ENCODE measurements at places on chromosomes 4 and X. TPM values are rescaled to one million over a fixed set of nuclear protein-coding genes. Genes with fewer than 3 reads are reported as not detected.

The MSANTD1 gene
- polyA plus RNA-seq = 0.18 TPM

- no peak overlapping the region for H3K27ac ChIP-seq
- H3K27me3 ChIP-seq = no peaks in the 10 kb centered on the region
- no peak overlapping the region for H3K4me3 ChIP-seq
- H3K4me1 ChIP-seq = no peaks in the 10 kb centered on the region
- no peaks in the 10 kb centered on the region for H3K36me3 ChIP-seq
Observed at GRCh38 chr4:36260731-36261130, 16.4 kb upstream of the ARAP2 start.

DNA sequence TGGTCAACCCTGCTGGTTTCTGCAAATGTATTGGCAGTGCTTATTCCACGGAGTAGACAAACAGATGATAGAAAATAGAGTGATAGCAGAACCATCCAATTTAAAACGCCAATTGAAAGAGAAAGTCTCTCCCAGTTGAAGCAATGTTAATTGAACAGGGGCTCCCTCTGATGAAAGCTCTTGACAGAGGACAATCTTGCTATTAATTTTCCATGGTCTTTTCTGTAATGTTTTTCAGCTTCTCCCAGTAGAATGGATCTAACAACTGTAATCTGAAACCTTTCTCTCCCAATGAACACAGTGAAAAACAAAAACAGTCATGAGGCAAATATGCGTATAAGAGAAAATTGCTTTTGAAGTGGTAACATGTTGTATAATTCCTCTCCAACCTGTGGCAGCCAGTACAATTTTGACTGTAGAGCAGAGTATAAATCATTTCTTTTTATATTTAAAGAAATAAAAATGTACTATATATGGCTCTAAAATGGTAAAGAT lies 225.1 kb upstream of the GALNTL6 start:
- H3K36me3 ChIP-seq = no peaks in the 10 kb centered on the region
- no peak overlapping the region for H3K4me3 ChIP-seq
- H3K27me3 ChIP-seq = no peaks in the 10 kb centered on the region
- no peaks in the 10 kb centered on the region for H3K4me1 ChIP-seq
- no peak overlapping the region for H3K27ac ChIP-seq

The DGKK gene
- not detected for polyA plus RNA-seq

DNA sequence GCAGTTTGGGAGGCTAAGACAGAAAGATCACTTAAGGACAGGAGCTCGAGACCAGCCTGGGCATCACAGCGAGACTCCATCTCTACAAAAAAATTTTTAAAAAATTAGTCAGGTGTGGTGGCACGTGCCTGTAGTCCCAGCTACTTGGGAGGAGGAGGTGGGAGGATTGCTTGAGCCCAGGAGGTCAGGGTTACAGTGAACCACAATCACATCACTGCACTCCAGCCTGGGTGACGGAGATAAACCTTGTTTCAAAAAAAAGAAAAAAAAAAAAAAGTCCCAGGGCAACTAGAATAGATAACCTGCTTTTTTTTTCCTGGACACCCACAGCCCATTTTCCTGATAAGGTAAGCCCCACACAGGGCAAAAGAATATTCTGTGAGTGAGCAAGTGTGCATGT lies 96.3 kb downstream of the C4orf51 start:
- H3K4me1 ChIP-seq = peaks cover 13% of the 10 kb centered on the region
- H3K27me3 ChIP-seq = no peaks in the 10 kb centered on the region
- peaks cover 6% of the 10 kb centered on the region for H3K36me3 ChIP-seq
- no peak overlapping the region for H3K4me3 ChIP-seq
- DNase-seq = no peak
- H3K27ac ChIP-seq = no peak overlapping the region

The ASB12 gene
- 0.14 TPM for polyA plus RNA-seq

DNA sequence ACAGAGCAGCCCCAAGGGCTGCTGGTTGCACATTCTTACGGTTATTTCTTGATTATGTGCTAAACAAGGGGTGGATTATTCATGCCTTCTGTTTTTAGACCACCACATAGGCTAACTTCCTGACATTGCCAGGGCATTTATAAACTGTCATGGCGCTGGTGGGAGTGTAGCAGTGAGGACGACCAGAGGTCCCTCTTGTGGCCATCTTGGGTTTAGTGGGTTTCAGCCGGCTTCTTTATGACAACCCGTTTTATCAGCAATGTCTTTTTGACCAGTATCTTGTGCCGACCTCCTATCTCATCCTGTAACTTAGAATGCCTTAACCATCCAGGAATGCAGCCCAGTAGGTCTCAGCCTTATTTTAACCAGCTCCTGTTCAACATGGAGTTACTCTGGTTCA lies 212.4 kb upstream of the GRID2 start:
- H3K27me3 ChIP-seq = no peaks in the 10 kb centered on the region
- no peak for DNase-seq
- no peak overlapping the region for H3K4me3 ChIP-seq
- no peaks in the 10 kb centered on the region for H3K4me1 ChIP-seq

GRCh38 chr4:186586205-186586604 lies 30.8 kb upstream of the MTNR1A start:
- no peaks in the 10 kb centered on the region for H3K36me3 ChIP-seq
- H3K27me3 ChIP-seq = no peaks in the 10 kb centered on the region
- no peak for DNase-seq
- H3K27ac ChIP-seq = no peak overlapping the region

GRCh38 chr4:63831590-63832155 lies 577.6 kb downstream of the TECRL start:
- H3K4me1 ChIP-seq = no peaks in the 10 kb centered on the region
- no peaks in the 10 kb centered on the region for H3K27me3 ChIP-seq
- no peak overlapping the region for H3K27ac ChIP-seq

- H3K27me3 ChIP-seq = no peaks in the 10 kb centered on the region
- no peak overlapping the region for H3K27ac ChIP-seq
- H3K36me3 ChIP-seq = no peaks in the 10 kb centered on the region
Observed at GRCh38 chr4:65416891-65417290, 253.4 kb downstream of the EPHA5 start.

- H3K4me3 ChIP-seq = no peak overlapping the region
- H3K27me3 ChIP-seq = no peaks in the 10 kb centered on the region
- peaks cover 2% of the 10 kb centered on the region for H3K36me3 ChIP-seq
- H3K27ac ChIP-seq = no peak overlapping the region
- H3K4me1 ChIP-seq = peaks cover 5% of the 10 kb centered on the region
Observed at GRCh38 chrX:119240356-119240755, 4.3 kb downstream of the PGRMC1 start.

GRCh38 chrX:12903646-12904045 lies 2.8 kb upstream of the TLR8 start:
- H3K4me3 ChIP-seq = no peak overlapping the region
- no peaks in the 10 kb centered on the region for H3K4me1 ChIP-seq
- no peaks in the 10 kb centered on the region for H3K27me3 ChIP-seq
- no peak overlapping the region for H3K27ac ChIP-seq

The NUDT11 gene
- polyA plus RNA-seq = 4.3 TPM

GRCh38 chr4:145694929-145695328 lies 15.0 kb downstream of the C4orf51 start:
- no peaks in the 10 kb centered on the region for H3K4me1 ChIP-seq
- H3K36me3 ChIP-seq = no peaks in the 10 kb centered on the region
- H3K27ac ChIP-seq = no peak overlapping the region
- DNase-seq = no peak
- H3K4me3 ChIP-seq = no peak overlapping the region

GRCh38 chr4:61129971-61130370 lies 70.2 kb upstream of the ADGRL3 start:
- no peaks in the 10 kb centered on the region for H3K27me3 ChIP-seq
- H3K4me1 ChIP-seq = no peaks in the 10 kb centered on the region
- H3K27ac ChIP-seq = no peak overlapping the region
- no peak overlapping the region for H3K4me3 ChIP-seq
- no peak for DNase-seq

GRCh38 chr4:159256037-159256436 lies 153.2 kb downstream of the RAPGEF2 start:
- no peak overlapping the region for H3K27ac ChIP-seq
- DNase-seq = no peak
- no peaks in the 10 kb centered on the region for H3K36me3 ChIP-seq
- H3K27me3 ChIP-seq = no peaks in the 10 kb centered on the region

DNA sequence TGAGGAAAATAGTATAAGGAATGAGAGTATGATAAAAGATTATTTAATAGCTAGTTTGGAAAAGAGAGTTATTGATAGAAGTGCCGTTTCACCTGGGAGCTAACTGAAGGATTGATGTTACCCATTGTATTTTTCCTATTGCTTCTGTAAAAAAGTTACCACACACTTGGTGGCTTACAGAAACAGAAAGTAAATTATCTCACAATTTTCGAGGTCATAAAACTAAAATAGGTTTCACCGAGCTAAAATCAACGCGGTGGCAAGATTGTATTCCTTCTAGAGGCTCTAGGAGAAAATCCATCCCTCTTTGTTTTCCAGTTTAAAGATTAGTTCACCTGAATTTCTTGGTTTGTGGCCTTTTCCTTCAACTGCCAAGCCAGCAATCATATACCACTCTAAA lies 11.1 kb upstream of the TRAM1L1 start:
- H3K27ac ChIP-seq = no peak overlapping the region
- H3K27me3 ChIP-seq = no peaks in the 10 kb centered on the region
- no peak for DNase-seq

- no peak overlapping the region for H3K27ac ChIP-seq
- DNase-seq = no peak
- H3K4me1 ChIP-seq = no peaks in the 10 kb centered on the region
Observed at GRCh38 chrX:154358011-154358410, 16.4 kb downstream of the FLNA start.

- no peaks in the 10 kb centered on the region for H3K36me3 ChIP-seq
- DNase-seq = no peak
- H3K27me3 ChIP-seq = no peaks in the 10 kb centered on the region
Observed at GRCh38 chrX:36947214-36947613, 61.0 kb upstream of the FAM47C start.

DNA sequence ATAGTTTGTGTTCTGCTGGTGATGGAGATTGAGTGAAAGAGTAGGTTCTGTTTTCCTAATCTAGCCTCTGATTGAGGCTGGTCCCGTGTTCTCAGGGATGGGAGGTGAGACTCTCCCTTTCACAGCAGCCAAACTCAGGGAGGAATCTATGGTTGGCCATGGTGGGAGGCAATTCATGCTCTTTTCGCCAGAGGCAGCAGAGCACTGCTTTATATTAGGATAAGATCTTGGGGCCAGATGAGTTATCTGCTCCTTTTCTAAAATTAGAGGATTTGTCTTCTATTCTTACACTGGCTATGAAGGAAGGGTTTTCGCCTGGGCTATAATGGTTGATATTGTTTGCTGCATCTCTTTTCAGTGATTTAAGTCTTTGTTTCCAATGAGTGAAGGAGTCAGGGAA lies 63.9 kb upstream of the NLGN4X start:
- DNase-seq = no peak
- H3K4me1 ChIP-seq = no peaks in the 10 kb centered on the region
- no peaks in the 10 kb centered on the region for H3K27me3 ChIP-seq
- no peak overlapping the region for H3K4me3 ChIP-seq

The PCDH11X gene
- polyA plus RNA-seq = not detected

- no peaks in the 10 kb centered on the region for H3K27me3 ChIP-seq
- H3K4me1 ChIP-seq = peaks cover 21% of the 10 kb centered on the region
- H3K27ac ChIP-seq = peak overlapping the region; percentile 74
- H3K4me3 ChIP-seq = no peak overlapping the region
Observed at GRCh38 chr4:101355767-101356702, 8.7 kb upstream of the PPP3CA start.

Data from endothelial cell of umbilical vein (primary cell).